ENCODE measurements at places on chromosomes 2 and 18.

DNA sequence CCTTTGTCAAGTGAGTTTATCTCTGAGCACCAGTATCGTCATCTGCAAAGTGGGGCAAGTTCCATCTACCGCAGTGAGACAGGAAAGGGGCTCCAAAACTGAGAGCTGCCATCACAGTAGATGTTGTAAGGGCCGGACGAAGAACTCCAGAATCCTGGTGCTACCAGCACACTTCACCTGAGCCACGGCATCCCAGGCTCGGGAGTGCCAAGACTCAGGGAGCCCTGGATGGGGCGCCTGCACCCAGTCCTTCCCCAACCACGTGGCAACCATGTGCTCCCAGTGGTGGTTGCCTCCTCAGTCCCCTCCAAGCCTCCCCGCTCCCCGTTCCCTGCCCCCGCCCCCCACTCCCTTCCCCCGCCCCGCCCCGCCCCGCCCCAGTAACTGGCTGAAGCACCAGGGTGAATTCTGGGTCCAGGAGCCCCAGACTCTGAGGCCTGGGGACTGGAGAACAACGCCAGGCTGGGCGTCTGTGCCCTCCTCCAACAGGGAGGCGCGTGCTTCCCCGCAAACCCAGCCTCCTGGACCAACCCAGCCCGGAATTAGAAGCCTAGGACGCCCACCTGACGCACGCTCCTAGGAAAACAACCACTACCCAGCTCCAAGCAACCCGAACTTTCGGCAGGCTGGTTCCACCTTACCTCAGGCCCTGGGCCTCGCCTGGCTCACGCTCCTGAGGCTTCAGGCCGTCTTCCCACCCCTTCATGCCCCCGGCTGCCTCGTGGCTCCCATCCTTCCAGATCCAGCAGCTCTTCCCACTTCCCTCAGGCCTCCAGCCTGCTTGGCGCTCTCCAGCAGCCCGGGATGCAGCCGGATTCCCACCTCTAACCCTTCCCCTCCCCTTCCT, 67.6 kb downstream of the LAMA3 start:
- DNase-seq: no peak

- DNase-seq: no peak
These were observed 57.6 kb downstream of the CCNT2 start for GRCh38 chr2:134976074-134976702.

- no peak for DNase-seq
These were observed 60.1 kb upstream of the ARL4C start for GRCh38 chr2:234556848-234557573.

DNA sequence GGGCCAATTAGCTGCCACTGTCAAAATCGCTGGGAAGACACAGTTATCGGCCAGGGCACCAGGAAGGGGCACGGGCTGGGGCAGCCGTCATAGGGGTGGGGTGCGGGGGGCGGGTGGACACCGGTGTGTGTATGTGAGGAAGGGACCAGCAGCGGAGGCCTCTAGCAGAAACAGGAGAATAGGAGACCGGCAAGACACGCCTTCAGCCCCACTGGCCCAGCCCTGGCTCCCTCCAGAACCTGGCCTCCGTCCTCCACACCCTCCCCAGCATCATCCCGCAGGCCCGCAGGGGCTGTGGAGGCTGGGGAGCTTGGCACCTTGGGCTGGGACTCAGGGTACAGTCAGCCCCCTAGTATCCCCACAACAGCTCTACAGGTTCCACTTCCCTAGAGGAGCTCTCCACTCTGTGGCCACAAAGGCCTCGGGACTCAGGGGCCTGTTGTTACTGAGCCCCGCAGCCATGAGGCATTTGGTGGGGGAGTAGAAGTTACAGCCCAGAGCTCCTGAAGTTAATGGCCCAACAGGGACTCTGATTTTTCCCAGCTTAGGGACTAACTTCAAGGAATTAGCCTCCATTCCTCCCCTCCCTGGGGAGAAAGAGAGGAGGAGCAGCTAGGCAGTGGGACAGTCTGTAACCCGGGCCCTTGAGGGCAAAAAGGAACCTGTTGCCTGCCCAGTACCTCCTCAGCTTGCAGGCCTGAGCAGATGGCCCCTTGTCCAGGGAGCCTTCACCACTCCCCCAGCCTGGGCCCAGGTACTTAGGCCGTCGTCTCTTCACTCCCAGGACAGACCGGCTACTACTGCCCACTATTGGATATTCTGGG, 19.9 kb downstream of the SH2D6 start:
- DNase-seq: no peak

- no peak for DNase-seq
These were observed 398.4 kb downstream of the NUP35 start for GRCh38 chr2:183522489-183523266.

DNA sequence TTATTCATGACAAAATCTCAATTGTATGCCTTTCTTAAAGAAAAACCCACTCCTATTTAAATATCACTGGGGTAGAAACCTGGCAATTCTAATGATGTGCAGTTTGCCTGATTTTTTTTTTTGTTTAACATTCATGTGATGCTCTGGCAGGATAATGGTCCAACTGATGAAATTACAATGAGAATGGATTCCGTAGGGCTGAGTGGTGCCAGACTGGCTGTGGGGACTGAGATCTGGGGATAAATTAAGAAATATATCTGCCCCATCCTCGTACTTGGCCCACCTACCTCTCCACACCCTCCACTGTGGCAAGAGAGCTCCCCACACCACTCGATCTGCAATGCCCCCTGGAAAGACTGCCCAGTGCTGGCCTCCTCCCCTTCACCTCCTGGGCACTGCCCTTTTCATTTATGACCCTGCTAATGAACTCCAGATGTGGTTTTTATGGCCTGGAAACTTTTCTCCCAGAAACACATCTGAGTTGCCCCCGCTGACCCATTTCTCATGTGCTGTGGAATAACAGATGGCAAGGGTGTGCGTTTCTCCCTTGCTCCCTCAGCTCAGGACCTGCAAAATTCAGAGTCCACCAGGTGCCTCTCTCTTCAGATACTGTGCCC, 33.0 kb upstream of the RPL37A start:
- DNase-seq: no peak

GRCh38 chr18:13163167-13163927, 55.2 kb upstream of the LDLRAD4 start:
- DNase-seq: no peak

GRCh38 chr2:45964223-45964841, 312.9 kb downstream of the PRKCE start:
- DNase-seq: no peak

- DNase-seq: no peak
These were observed 829 bp upstream of the KIAA2012 start for GRCh38 chr2:202072226-202072625.

GRCh38 chr2:138030459-138030858, 66.2 kb downstream of the HNMT start:
- no peak for DNase-seq

DNA sequence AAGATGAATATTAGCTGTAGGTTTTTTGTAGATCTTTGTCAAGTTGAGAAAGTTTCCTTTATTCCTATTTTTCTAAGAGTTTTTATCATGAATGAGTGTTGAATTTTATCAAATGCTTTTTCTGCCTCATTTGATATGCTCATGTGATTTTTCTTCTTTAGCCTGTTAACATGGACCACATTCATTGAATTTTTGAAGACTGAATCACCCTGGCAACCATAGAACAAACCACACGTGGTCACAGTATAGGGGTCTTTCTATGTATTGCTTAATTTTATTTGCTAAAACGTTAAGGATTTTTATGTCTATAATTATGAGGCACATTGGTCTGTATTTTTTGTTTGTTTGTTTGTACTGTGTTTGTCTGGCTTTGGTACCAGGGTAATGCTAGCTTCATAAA, 201.7 kb upstream of the CWC22 start:
- no peak for DNase-seq

- DNase-seq: no peak
These were observed 385.1 kb upstream of the MEX3C start for GRCh38 chr18:51582551-51582950.

- no peak for DNase-seq
These were observed 110.8 kb downstream of the LOXHD1 start for GRCh38 chr18:46546111-46546640.

- no peak for DNase-seq
These were observed 3.8 kb downstream of the LIPG start for GRCh38 chr18:49565612-49566011.

GRCh38 chr2:178277741-178278197, 83.5 kb downstream of the OSBPL6 start:
- DNase-seq: no peak

DNA sequence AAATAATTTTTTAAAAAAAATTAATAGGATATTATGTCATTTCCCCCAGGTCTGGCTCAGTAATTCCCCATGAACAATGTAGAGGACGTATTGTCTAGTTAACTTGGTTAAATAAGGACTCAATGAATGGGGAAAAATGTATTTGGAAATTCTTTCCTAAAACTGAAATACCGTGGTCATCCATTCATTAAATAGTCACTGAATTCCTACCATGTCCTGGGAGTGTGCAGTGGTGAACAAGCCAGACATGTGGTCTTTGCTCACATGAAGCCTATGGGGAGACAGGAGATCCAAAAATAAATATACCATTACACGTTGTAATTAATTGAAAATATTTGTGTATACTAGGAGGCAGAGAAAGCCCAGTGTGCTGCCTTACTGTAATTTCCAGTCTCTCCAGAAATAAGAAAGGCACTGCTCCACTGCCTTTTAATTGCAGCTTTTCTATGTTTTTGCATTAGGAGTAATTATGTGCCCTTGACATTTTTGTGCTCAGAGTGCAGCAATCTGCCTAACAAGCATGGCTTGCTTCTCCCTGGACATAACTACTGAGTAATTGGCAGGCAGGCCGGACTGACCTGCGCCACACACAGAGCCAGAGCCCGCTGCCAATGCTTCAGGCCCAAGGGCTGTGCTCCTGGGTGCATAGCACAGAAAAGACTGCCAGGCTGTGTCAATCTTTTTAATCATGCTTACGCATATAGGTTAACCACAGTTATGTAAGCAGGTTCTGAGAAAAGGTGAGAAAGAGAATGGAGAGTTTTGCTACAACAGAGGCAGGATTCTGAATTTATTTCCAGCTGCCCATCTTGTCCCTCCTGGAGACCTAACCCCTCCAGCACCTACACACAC, 22.2 kb upstream of the TTC39C start:
- peak; percentile 84 for DNase-seq

DNA sequence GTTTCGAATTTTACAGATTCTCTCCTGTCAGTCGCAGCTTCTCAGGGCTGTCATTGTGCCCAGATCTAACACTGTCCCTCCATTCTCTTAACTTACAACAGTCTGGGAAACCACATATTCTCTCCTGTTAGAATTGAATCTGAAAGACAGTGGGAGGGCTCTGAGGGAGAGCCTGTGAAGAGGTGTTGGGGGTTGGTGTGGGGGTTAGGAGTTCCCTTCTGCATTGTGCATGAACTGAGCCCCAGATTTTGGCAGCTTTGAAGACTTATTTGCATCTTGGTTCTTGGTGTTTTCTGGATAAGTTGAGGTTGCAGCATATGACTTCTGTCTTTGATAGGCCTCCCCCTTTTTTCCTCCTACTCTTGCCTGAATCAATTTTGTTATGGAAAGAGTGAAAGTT, 64.1 kb downstream of the TANC1 start:
- no peak for DNase-seq

GRCh38 chr2:127179766-127180165, 40.3 kb downstream of the CYP27C1 start:
- DNase-seq: no peak

GRCh38 chr2:189233527-189233926, 54.0 kb upstream of the COL5A2 start:
- DNase-seq: no peak

DNA sequence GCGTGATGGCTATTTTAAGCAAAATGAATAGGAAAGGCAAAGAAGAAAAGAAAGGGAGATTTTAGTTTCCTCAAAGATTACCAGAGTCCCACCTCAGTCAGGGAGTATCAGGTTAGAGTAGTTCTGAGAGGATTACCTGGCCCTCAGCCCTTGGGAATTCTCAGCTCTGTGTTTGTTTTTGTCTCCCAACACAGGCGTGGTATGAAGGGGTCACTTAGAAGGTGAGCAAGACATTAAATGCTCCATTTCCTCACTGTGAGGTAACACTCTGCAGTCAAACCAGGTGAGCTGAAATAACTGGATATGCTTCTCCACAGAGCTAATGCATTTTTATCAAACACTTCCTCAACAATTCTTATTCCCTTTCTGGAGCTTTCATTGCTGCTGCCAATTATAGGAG, 232.2 kb downstream of the IKZF2 start:
- DNase-seq: no peak

GRCh38 chr2:71223767-71224333, 3.1 kb downstream of the PAIP2B start:
- DNase-seq: no peak

GRCh38 chr2:153163055-153163454, 315.5 kb downstream of the RPRM start:
- DNase-seq: peak; percentile 1

DNA sequence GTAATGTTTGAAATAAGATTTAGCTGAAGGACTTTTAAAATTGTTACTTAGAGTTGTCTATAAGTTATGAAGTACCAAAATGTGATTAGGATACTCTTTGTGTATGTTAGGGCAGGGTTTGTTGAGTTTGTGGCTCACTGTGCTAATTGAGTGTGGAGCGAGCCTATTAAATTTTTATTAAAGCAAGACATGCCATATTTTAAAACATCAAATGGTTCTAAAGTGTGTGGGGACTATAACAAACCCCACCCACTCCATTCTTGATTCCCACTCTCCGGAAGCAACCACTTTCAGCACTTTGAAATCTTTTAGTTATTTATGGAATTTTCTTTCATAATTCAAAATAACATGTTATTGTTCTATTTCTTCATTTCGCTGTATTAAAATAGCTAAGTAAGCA, 1.8 kb downstream of the HNMT start:
- no peak for DNase-seq

- no peak for DNase-seq
These were observed 24.1 kb upstream of the SIX2 start for GRCh38 chr2:45033302-45033701.

- no peak for DNase-seq
These were observed 10.7 kb downstream of the COL6A3 start for GRCh38 chr2:237403024-237403882.

- DNase-seq: no peak
These were observed 66.5 kb downstream of the ABI2 start for GRCh38 chr2:203394519-203395227.

GRCh38 chr2:46635442-46635841, 156.1 kb downstream of the TMEM247 start:
- no peak for DNase-seq

Measured in CD4-positive, alpha-beta memory T cell (primary cell).